B cell (primary cell): ENCODE measurements at places on chromosomes 1 and 21.

GRCh38 chr1:218942431-218942830 lies 231.2 kb upstream of the LYPLAL1 start:
- DNase-seq, result no peak

DNA sequence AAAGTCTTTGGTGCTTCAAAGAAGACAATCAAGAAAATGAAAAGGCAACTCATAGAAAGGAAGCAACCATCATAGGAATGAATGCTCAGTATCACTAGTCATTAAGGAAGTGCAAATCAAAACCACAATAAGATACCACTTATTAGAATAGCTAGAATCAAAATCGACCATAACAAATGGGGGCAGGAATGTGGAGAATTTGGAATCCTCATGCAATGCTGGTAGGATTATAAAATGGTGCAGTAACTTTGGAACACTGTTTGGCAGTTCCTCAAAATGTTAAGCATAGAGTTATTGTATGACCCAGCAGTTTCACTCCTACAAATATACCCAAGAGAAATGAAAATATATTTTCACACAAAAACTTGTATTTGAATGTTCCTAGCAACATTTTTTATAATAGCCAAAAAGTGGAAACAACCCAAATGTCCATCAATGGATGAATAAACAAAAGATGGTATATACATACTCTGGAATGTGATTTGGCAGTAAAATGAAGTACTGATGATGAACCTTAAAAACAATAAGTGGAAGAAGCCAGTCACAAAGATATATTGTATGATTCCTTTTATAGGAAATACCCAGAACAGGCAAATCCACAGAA lies 105.6 kb downstream of the MIS18A start:
- DNase-seq, result no peak

GRCh38 chr1:187692799-187693198 lies 864.0 kb downstream of the PLA2G4A start:
- DNase-seq, result no peak

- DNase-seq, result no peak
Observed at GRCh38 chr1:230375780-230376179, 50.4 kb downstream of the PGBD5 start.

GRCh38 chr1:39753132-39754025 lies 14.7 kb downstream of the PPIE start:
- no peak for DNase-seq

- DNase-seq, result peak; percentile 94
Observed at GRCh38 chr1:226083302-226084101, 21.0 kb downstream of the H3-3A start.

DNA sequence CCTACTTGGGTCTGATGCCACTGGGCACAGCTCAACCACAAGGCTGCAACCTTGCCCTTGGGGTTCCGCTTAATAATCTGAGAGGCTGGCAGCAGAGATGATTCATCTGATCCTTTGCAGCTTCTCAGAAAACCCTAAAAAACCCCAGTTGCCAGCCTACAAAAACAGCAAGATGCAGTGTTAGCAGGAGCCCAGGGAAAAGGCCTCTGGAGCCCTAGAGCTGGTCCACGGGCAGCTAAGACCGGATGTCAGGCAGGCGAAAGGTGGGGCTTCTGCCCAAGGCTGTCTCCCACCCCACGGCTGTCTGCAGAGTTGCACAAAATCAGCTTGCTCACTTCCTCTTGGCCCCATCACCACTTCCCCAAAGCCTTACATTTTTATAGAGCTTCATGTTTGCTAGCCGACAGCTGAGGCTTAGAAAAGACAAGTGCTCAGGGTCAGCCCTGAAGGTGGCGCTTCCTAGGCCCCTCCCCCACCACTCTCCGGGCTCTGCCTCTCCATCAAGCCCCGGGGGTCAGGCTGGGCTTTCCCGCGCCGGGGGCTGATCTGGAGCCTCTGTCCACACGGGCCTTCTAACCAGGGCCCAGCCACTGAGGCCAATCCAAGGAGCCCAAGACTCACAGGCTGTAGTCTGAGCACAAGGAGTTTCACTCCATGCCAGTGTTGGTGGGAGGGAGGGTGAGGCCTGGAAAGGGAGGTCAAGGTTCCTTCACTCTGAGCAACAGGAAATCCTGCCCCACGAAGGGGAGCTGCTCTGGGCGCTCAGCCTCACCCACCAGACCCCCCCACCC lies 4.2 kb upstream of the ADORA3 start:
- DNase-seq, result peak; percentile 90

- DNase-seq, result no peak
Observed at GRCh38 chr1:58804853-58805565, 21.2 kb upstream of the JUN start.

DNA sequence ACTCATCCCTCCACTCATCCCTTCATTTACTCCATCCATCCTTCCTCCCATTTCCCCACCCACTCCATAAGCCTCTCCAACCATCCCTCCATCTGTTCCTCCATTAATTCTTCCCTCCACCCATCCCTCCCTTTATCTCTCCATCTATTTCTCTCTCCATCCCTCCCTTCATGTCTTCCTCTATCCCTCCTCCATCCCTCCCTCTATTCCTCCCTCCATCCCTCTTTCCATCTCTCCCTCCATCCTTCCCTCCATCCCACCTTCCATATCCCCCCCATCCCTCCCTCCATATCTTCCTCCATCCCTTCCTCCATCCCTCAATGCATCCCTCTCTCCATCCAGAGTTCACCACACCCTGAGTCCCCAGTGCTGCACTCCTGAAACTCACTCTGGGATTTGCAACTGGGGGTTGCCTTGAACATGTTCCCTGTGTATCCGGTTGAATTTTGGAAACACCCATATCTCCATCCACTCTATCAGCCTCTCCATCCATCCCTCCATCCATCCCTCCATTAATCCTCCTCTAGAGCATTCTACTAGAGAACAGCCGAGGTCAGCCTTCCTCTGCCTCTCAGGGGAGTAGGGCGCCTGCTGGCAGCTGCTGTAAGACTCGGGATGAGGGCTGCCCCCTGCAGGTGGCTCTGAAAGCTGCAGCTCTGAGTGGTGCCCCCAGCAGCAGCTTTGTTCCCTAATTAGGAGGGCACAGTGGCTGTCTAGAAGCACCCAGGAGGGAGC lies 39.4 kb downstream of the ABCG1 start:
- peak; percentile 85 for DNase-seq
